ENCODE measurements at places on chromosomes 12 and 14.

DNA sequence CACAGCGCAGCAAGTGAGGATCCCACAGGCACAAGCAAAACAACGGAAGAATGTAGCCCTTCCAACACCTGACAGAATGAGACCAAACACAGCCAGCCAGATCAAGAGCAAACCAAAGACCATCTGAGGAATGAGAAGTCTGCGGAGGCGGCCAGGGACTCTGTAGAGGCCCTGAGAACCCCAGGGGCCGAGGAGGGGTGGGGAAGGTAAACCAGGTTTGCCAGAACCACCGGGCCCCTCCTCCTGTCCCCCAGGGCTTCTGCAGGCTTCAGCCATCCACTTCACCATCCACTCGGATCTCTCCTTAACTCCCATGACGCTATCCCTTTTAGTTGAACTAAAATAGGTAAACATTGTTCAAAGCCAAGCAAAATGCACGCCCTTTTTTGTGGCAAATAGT is 37.4 kb downstream of the ZCRB1 start:
- DNase-seq, result no peak

DNA sequence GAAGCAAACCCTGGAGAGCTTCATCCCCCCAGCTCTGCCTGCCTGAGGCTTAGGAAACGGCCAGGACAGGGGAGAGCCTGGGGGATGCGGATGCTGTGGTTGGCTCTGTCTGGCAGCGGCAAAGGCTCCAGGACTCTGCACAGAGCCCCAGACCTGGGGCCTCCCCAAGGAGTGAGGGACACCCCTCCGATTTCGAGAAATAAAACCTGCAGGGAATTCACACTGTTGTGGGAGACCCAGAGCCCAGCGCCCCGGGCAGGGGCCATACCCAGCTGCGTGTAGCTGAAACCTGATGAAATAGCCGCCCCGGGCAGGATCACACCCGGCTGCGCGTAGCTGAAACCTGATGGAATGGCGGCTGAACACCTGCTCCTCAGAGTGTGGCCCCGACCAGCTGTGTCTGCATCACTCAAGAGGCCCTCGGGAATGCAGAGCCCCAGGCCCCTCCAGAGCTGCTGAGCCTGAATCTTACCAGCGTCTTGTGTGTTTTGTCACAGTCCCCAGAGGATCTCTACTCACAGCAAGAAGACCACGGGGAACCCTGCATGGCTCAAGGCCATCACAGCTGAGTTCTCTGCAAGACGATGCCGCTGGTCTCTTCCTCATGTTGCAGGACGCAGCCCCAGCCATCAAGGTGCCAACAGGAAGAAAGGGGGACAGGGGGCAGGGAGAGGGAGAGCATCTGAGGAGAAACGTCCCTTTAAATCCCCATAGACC is 46.5 kb upstream of the GALNT9 start:
- DNase-seq, result no peak

- no peak for DNase-seq
These were observed 17.3 kb downstream of the EML1 start for GRCh38 chr14:99810559-99810874.

DNA sequence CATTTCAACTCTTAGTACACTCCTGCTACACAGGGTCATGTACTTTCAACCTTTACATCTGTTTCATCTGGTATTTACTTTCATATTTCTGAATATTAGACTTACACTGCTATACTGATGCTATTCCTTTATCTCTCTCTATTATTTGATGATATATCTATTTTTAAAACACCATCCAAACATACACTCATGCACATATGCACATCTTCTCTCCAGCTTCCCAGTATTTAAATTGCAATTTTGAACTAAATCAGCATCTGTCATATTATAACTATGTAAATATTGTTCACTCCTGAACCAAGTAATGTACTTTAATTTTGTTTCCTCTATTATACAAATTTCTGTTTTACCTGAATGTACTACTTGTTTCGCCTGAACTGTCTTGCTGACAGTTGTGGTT is 293.6 kb upstream of the FLRT2 start:
- no peak for DNase-seq

GRCh38 chr12:71191509-71192196 is 33.9 kb upstream of the TSPAN8 start:
- DNase-seq, result no peak

- DNase-seq, result no peak
These were observed 800.5 kb downstream of the NRXN3 start for GRCh38 chr14:78970677-78971076.

- DNase-seq, result no peak
These were observed 87.6 kb downstream of the PPP2R5C start for GRCh38 chr14:101849125-101849524.

DNA sequence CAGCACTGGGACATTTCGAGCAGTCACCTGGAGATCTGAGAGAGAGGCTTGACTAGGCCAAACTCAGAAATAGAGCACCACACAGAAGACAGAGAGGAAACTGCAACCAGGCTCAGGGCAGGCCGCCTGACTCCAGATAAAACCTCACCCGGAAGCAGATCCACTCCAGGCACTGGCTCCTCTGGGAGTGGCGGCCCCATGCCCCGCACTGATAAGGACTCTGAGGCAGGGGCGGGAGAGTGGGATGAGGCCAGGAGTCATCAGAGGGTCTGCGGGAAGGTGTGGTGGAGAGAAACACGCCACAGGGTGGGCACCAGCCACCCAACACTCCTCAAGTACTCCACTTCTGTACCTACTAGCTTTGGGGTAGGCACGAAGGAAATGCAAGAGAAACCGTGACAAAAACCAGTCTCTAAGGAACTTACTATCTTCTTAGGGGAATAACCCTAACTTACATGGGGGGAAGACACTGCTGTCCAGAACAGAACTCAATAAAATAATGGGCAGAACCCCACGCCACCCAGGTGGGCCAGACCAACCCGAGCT is 71.3 kb downstream of the CHGA start:
- DNase-seq, result no peak

GRCh38 chr14:74514471-74514941 is 20.9 kb downstream of the ISCA2 start:
- DNase-seq, result no peak

DNA sequence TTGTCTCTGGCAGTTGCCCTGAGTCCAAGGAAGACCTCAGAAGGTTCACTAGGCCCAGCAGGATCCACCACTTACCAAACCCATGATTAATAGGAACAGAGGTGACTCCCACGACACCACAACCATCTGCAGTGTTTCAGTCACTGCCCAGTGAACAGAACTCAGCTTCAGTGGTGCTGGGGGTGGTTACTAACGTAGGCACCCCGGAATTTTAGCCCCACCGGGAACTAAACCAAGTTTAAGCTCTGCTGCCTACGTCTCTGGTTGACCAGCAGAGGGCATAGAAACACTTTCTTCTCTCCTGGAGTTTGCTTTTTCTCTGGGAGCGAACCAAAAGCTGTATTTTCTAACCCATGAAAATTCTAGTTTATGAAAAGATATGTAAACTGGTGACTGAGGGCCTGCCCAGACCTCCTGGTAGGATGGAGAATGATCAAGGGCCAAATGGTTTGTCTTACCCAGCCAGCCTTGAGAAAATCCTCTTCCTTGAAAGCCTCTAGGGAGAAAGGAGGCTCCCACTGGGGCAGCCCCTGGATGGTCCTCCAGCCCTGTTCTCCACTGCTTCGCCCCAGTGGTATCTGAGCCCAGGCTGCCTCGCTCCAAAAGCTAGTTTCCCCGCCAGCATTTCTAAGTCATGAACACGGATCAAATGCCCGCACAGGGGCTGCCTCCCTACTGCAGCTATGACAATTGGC is 379.8 kb downstream of the DPF3 start:
- DNase-seq, result no peak

GRCh38 chr12:123950476-123951349 is 21.9 kb downstream of the CCDC92 start:
- no peak for DNase-seq

GRCh38 chr14:75202657-75203056 is 26.2 kb upstream of the TMED10 start:
- DNase-seq, result no peak

GRCh38 chr12:80056845-80057244 is 42.5 kb upstream of the OTOGL start:
- DNase-seq, result no peak

DNA sequence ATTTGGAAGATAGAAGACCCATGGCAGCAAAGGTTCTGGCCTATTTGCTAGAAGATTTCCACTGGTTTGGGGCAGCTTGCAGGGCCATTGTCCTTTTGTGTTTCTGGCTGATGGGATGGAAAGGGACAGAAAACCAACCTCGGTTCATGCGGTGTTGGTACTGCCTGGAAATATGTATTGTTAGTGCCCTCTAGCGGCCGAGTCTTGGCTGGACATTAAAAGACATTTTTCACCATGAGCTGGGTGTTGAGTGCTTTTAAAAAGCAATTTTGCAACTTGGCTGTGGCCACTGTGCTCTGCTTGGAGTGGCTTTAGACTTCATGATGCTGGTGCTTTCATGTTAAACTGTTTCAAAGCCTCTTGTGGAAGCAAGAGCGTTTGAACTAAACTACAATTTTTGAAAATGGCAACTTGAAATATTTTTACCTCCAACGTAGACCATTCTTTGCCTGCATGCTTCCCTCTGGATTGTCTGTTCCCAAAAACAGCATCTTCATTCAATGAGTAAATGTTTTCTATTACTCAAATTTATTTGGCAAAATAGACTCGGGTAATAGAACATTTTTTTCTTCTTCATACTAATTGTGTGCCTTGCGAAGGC is 102.7 kb upstream of the TBX5 start:
- no peak for DNase-seq

DNA sequence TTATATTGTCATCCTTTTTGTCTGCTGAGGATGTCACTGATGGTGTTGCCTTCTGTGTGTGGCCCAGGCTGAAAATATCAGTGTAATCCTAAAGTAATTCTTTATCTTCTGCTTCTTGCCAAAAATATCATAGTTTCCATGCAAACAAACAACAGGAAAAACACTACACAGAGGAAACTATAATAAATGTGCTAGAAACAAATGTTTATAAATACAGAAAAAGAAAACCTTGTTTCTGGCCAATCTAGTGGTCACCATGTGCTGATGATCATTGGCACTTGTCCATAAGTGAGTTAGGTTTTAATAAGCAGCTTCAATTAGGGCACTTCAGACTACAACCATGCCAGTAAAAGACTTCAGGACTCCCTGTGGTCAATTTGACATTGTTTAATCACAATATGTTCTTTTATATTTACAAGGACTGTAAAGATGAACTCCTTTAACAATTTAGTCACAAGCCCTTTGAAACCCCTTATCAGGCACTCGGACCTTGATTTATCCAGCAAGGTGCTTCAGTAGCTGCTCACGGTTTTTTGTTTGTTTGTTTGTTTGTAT is 124.8 kb downstream of the TMTC3 start:
- no peak for DNase-seq

GRCh38 chr12:12671850-12672660 is 23.9 kb downstream of the GPR19 start:
- DNase-seq, result no peak

GRCh38 chr12:132942611-132943010 is 13.5 kb downstream of the ZNF605 start:
- no peak for DNase-seq

DNA sequence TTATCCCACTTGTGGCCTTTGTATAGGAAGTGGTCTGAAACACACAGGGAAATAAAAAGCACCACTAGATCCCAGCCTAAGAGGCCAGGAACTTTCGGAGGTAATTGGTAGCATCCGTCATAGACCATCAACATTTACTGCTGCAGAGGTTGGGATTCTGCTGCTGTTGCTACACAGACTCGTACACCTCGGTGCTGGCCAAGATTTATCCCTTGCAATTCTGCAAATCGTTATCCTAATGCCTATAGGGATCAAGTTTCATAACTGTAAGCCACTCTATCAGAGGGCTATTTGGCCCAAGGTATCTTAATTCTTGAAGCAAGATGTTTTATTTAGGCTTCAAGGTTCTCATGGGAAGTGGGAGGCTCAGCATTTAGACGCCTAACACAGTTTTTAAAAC is 913.6 kb downstream of the GALC start:
- DNase-seq, result no peak

GRCh38 chr12:91099341-91099740 is 12.0 kb downstream of the LUM start:
- no peak for DNase-seq

DNA sequence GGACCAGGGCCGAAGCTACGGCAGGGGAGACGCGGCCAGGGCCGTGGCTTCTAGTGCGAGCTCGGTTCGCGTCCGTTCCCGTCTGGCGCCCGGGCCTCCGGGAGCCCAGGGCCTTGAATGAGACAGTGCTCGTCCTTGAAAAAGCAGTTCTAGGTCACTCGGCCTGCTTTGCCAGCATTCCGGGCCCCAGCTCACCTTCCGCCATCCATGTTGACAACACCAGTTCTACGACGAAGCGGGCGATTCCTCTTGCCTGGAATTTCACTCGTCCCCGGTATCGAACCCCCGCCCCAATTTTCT is 4.5 kb downstream of the OR10AD1 start:
- no peak for DNase-seq

DNA sequence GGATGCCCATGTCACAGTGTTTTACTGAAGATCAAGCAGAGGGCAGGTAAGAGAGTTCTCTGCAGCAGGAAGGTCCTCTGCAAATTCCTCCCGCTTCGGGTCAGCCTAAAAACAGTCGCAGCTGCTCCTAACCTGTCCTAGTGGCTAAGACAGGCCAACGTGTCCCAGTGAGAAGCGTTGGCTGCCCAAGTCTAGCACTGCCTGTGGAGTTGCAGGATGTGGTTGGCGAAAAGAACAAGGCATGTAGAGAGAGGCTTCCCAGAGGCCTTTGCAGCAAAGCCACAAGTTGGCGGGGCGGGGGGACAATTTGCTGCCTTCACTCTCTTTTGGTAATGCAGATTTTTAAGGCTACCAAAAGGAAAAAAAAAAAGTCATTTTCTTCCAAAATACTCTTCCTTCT is 340.1 kb downstream of the BCL11B start:
- DNase-seq, result no peak

DNA sequence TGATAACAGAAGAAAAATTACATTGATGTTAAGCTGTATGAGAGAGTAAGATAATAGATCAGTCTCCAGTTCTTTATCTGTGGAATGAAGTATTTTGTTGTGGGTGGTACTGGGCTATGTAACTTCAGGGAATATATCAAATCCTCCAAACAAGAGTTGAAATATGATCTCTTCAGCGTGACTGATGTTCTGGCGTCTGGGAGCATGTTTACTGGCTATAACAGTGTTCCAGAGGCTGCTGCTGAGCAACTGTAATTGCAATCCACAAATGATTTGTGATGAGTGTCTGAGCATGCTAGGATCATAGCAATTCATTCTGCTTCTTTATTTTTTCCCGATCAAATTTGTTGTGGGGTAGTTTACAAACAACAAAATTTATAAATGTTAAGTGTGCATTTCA is 18.6 kb upstream of the CCDC198 start:
- no peak for DNase-seq
